Gastrocnemius medialis (tissue), 4 donors: ENCODE measurements at places on chromosomes 6 and 20. TPM values are rescaled to one million over a fixed set of nuclear protein-coding genes. Genes with fewer than 3 reads are reported as not detected.

- H3K27ac ChIP-seq: peak overlapping the region; percentile 88
- H3K4me3 ChIP-seq: peak overlapping the region; percentile 69
- H3K27me3 ChIP-seq: no peaks in the 10 kb centered on the region
- peaks cover 48% of the 10 kb centered on the region for H3K4me1 ChIP-seq
- no peak for DNase-seq
Observed at GRCh38 chr20:3889489-3890397, 556 bp downstream of the PANK2 start.

DNA sequence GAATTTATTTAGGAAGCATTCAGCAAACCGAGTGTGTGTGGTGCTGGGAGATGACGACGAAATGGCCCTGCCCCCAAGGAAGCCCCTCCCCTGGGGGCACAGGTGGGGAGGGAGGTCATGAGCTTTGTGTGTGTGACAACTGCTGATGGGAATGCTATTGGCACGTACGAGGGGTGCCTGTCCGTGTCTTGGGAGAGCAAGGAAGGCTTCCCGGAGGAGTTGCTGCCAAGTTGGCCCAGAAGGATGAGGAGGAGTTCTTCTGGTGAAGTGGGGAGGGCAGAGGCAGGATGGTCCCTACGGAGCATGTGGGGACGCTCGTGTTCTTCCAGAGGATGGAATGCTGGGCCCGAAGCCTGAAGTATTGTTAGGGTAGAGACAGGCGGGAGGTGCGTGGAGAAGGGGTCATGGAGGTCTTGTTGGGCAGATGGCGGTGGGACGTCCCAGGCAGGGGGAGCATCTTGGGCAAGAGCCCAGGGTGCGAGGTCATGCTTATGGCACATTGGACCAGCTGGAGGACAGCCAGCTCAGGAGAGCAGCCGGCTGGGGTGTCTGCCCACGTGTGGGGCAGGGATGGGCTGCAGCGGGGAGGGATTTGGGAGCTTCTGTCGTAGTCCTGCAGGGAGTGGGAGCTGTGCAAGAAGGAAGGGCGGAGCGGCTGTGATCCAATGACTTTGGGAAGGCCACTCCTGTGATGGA lies 46.1 kb downstream of the SYNJ2 start:
- no peaks in the 10 kb centered on the region for H3K36me3 ChIP-seq
- no peak overlapping the region for H3K4me3 ChIP-seq
- no peak for DNase-seq
- peak overlapping the region; percentile 66 for H3K27ac ChIP-seq
- peaks cover 8% of the 10 kb centered on the region for H3K4me1 ChIP-seq

DNA sequence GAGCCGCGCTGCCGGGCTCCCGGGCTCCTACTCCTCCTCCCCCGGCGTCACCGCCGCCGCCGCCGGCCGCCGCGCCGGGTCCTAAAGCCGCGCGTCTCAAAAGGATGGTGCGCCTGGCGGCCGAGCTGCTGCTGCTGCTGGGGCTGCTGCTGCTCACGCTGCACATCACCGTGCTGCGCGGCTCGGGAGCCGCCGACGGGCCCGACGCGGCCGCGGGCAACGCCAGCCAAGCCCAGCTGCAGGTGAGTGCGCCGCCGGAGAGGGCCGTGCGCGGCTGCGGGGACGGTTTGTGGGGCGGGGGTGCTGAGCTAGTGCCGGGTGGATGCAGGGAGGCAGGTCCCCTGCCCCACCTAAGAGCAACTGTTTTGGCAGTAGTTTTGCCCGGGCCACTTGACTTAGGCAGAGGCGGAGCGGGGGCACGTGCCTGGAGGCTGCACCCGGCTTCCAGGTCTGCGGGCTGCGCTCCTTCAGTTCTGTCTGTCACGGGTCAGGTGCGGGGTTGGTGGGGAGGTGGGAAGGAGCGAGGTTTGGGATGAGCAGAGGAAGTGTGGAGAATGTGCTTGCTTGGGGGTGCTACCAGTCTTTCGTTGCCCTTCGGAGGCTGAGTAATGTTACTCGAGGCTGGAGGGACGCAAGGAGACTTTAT lies 722 bp downstream of the ISM1 start:
- H3K27ac ChIP-seq: peak overlapping the region; percentile 37
- H3K36me3 ChIP-seq: no peaks in the 10 kb centered on the region
- peak overlapping the region; percentile 41 for H3K4me3 ChIP-seq
- no peak for DNase-seq
- H3K27me3 ChIP-seq: peaks cover 30% of the 10 kb centered on the region
- peaks cover 14% of the 10 kb centered on the region for H3K4me1 ChIP-seq

GRCh38 chr6:93759190-93759589 lies 339.8 kb upstream of the EPHA7 start:
- H3K27me3 ChIP-seq: no peaks in the 10 kb centered on the region
- DNase-seq: no peak
- H3K4me3 ChIP-seq: no peak overlapping the region
- no peak overlapping the region for H3K27ac ChIP-seq
- no peaks in the 10 kb centered on the region for H3K36me3 ChIP-seq

- peaks cover 26% of the 10 kb centered on the region for H3K4me1 ChIP-seq
- no peaks in the 10 kb centered on the region for H3K36me3 ChIP-seq
- DNase-seq: no peak
- no peaks in the 10 kb centered on the region for H3K27me3 ChIP-seq
- H3K27ac ChIP-seq: no peak overlapping the region
- H3K4me3 ChIP-seq: no peak overlapping the region
Observed at GRCh38 chr6:14542670-14543366, 425.2 kb downstream of the CD83 start.

KIFC1 gene
- 0.64 TPM for total RNA-seq

DNA sequence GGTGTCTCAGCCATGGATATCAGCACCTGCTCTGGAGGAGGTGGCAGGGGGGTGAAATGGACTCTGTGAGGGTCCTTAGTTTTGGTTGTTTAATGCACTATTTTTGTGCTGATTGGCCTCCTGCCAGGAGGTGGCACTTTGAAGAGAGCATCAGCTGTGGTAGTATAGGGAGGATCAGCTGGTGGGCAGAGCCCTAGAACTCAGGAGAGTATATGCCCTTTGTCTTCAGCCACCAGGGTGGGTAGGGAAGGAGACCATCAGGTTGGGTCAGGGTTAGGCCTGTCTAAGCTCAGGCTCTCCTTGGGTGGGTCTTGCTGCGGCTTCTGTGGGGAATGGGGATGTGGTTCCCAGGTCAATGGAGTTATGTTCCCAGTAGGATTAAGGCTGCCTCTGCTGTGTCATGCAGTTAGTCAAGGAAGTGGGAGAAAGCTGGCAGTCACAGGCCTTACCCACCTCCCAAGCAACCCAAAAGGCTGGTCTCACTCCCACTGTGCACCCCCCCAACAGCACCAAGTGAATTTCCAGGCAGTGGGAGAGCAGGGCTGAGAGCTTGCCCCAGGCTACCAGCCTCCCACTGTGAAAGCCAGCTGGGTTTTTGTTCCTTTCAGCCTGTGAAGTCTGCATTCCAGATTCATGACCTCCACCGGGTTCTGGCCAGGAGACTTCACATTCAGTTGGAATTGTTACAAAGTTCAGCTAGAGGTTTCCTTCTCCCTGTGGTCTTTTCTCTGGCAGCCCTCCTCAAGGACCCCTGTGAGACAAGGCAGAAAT lies 5.7 kb upstream of the OSTM1 start:
- H3K4me3 ChIP-seq: no peak overlapping the region
- no peaks in the 10 kb centered on the region for H3K27me3 ChIP-seq
- no peak overlapping the region for H3K27ac ChIP-seq
- DNase-seq: no peak

WFDC10B gene
- total RNA-seq: not detected

DNA sequence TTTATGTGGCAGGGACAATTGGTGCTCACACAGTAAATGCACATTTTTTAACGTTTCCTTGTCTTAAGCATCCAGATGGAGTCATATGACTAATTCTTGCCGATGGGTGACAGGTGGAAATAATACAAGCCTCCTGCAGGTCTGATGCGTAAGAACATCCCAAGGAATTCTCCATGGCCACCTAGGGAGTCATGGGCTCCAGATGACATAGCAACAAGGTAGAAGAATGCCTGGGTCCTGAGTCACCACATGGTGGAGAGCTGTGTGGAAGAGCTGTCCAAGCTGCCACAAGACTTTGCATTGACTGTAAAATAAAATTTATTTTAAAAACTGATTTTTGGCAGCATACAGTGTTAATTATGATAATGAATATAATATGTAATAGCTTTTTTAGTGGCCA lies 77.0 kb upstream of the MAP3K7 start:
- no peaks in the 10 kb centered on the region for H3K27me3 ChIP-seq
- no peaks in the 10 kb centered on the region for H3K36me3 ChIP-seq
- H3K4me1 ChIP-seq: no peaks in the 10 kb centered on the region
- no peak overlapping the region for H3K4me3 ChIP-seq
- no peak for DNase-seq

DNA sequence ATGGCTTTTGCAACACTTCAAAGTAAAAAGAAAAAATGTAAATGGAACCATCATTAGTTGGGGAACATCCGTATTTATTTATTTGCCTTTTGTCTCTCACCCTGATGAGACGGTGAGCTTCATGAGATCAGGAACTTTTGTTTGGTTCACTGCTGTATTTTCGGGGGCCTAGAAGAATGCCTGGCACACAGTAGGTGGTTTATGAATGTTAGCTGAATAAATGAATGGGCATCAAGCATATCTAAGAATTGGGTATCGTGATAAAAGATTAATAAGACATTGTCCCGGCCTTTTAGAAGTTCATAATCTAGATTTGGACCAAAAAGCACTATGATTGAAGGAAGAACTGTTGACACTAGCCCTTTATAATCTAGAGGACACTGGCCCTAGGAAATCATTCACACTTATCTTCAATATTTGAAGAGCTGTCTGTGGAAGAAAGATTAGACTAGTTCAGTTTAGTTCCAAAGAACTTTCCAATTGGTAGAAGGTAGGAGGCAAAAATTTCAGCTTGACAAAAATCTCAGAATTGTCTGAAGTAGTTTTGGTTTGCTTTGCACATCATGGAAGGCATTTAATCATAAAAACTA lies 70.3 kb upstream of the CD83 start:
- no peak overlapping the region for H3K4me3 ChIP-seq
- H3K36me3 ChIP-seq: no peaks in the 10 kb centered on the region
- no peak for DNase-seq
- no peaks in the 10 kb centered on the region for H3K4me1 ChIP-seq

BTN1A1 gene
- not detected for total RNA-seq

GRCh38 chr6:110318971-110319370 lies 39.2 kb downstream of the METTL24 start:
- no peak overlapping the region for H3K27ac ChIP-seq
- no peaks in the 10 kb centered on the region for H3K4me1 ChIP-seq
- DNase-seq: no peak
- H3K4me3 ChIP-seq: no peak overlapping the region
- H3K36me3 ChIP-seq: no peaks in the 10 kb centered on the region
- no peaks in the 10 kb centered on the region for H3K27me3 ChIP-seq

SLC52A3 gene
- total RNA-seq: 1.4 TPM
